Uterine smooth muscle cell (primary cell): ENCODE measurements at places on chromosomes 12 and 14. TPM values are rescaled to one million over a fixed set of nuclear protein-coding genes. Genes with fewer than 3 reads are reported as not detected.

ZDHHC22 gene
- total RNA-seq = not detected in 2 replicates

MIP gene
- total RNA-seq = not detected in 2 replicates

TTC9 gene
- total RNA-seq = under 0.01 TPM in 2 replicates

NEUROD4 gene
- not detected in 2 replicates for total RNA-seq

RASSF9 gene
- total RNA-seq = 2.9 and 6.1 TPM in 2 replicates
